ENCODE measurements at places on chromosomes 7 and 10.

DNA sequence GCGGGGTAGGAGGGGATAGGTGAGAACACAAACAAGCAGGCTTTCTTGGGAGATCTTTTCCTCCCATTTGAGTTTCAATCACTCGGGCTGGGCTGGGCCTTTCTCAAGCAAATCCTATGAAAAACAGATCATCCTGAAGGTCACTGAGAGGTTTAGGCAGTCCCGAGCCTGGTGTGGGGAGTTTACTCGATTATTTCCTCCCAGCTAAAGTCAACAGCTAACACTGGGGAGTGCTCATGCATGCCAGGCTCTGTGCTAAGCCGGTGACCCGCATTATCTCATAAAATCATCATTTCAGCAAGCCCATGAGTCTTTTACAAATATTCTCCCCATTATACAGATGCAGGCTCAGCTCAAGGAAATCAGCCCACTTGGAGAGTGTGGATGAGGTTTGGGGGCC lies 85.0 kb upstream of the PAX2 start:
- no peak for DNase-seq

- DNase-seq = no peak
Measured at GRCh38 chr10:21529032-21529910, 3.8 kb upstream of the SKIDA1 start.

DNA sequence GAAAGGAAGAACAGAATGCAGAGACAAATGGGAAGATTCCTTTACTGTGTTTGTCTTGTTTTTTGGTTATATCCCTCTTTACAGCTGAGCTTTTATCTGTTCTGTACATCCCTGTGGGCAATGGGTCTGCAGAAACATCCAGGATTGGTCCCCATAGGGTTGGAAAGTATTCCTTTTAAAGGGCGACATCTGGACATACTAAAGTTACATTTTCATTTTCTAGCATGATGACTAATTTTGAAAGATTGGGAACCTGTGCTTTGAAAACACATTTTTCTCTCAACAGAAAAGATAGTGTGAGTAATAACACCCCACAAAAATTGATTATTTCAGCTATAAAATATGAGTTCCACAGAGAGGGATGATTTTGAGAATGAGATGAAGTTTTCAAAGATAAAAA lies 435.8 kb downstream of the GPAM start:
- DNase-seq = no peak

DNA sequence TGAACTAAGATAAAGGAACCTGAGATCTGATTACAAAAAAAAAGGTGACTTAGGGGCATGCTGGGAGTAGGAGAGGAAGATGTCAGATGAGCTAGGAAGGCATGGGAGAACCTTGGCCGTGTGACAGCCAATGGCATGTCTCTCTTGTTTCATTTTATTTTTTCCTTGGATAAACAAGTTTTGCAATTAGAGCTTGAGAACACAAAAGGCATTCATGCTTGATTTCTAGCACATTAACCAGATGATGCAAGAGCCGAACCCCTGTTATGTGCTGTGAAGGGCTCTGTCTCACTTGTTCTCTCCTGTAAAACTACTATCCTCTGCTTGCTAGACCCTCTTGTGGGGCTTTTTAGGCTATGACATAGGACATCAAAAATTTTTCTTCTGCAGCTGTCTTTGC lies 134.3 kb upstream of the ASAH2 start:
- peak; percentile 85 for DNase-seq

- no peak for DNase-seq
Measured at GRCh38 chr10:47451998-47452494, 31.9 kb downstream of the ANXA8 start.

- DNase-seq = no peak
Measured at GRCh38 chr10:11335881-11336430, 275.5 kb downstream of the USP6NL start.

GRCh38 chr7:80749270-80749669 lies 110.8 kb downstream of the CD36 start:
- DNase-seq = no peak

- no peak for DNase-seq
Measured at GRCh38 chr10:21810582-21811244, 192.8 kb downstream of the DNAJC1 start.

GRCh38 chr7:32489788-32490126 lies 423 bp downstream of the LSM5 start:
- DNase-seq = no peak

DNA sequence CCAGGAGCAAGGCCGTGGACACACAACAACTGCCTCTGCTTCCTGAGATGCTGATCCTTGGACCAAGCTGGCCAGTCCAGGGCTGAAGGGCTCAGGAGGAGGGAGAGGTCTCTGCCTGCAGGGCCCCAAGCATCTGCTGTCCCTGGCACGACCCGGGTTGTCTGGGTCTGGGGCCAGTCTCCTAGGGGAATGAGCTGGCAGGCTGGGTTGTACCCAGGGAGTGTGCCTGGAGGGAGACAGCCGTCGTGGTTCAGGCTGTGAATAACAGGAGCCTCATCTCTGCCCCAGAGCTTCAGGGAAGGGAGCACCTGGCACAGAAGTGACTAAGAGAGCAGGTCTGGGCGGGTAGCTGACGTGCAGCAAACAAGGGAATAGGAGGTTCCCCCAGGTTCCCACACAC lies 17.9 kb upstream of the SERPINE1 start:
- DNase-seq = no peak

- DNase-seq = no peak
Measured at GRCh38 chr10:70368774-70369482, 13.5 kb downstream of the LRRC20 start.

GRCh38 chr7:55470261-55470660 lies 102.0 kb downstream of the VOPP1 start:
- no peak for DNase-seq

GRCh38 chr7:1219498-1219897 lies 13.2 kb upstream of the UNCX start:
- no peak for DNase-seq

GRCh38 chr10:6014241-6014761 lies 37.0 kb upstream of the IL15RA start:
- peak; percentile 19 for DNase-seq

DNA sequence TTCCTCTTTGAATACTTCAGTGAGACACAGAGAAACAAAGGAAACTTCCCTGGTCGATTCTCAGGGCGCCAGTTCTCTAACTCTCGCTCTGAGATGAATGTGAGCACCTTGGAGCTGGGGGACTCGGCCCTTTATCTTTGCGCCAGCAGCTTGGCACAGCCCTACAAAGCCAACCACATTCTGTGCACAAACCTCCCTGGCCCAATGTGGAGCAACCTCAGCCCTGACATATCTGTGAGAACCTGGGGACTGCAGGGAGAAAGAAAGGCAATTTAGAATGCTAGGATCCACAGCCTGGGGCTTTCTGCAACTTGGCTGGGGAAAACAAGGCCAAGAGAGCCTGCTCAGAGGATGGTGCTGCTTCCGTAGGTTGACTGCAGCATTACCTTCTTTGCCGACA lies 63.5 kb upstream of the PRSS58 start:
- no peak for DNase-seq

- peak; percentile 94 for DNase-seq
Measured at GRCh38 chr10:56360967-56361612, at the start of gene ZWINT. TSS of gene ZWINT (minus strand) at chr10:56361259. CDS start at chr10:56361236, 23 bp downstream.

DNA sequence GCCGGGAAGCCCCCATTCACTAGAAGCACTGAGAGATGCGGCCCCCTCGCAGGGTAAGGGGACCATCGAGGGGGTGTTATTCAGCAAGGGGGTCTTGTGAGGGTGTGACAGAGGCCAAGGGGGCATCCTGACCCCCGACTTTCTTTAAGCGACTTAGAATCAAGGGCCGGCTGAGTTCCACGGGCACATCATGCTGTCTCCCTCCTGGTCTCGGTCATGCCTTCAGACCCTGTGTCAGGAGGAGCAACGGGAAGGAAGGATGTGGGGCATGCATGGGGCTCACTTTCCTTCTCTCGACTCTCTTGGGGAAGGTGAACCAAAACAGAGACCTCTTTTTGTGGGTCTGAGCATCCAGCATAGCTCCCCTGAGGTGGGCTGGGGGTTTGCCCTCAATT lies 2.5 kb downstream of the ACSL5 start:
- DNase-seq = no peak

- DNase-seq = no peak
Measured at GRCh38 chr7:100895956-100896731, 456 bp upstream of the ACHE start.

DNA sequence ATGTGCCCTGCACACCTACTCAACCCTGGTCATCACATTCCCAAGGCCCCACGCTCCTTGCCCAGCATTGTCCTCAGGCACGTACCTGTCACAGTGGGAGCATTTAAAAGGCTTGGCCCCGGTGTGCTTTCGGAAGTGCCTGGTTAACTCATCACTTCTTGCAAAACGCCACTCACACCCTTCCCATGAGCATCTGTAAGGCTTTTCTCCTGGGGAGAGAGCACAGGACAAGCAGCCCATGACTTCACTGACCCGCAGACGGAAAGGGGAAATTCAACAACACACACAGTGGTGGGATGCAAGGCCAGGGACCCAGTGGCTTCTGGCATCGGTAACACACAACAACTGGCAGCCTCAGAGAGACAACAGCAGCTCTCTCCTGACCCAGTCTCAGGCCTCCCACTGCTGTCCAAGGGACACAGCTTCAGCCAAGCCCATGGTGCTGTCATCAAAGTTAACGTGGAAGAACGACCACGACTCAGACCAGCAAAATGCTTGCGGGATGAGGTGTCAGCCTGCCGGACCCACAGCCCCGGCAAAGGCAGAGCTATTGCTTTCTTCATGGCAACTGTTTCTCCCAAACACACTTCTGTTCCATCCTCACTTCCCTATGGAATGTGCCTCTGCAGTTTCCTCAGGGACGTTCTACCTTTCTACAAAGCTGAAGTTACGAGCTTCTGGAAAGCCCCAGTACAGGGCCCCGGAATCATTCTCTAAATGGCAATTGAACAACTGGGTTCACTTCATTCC lies 4.8 kb downstream of the KLF6 start:
- no peak for DNase-seq

DNA sequence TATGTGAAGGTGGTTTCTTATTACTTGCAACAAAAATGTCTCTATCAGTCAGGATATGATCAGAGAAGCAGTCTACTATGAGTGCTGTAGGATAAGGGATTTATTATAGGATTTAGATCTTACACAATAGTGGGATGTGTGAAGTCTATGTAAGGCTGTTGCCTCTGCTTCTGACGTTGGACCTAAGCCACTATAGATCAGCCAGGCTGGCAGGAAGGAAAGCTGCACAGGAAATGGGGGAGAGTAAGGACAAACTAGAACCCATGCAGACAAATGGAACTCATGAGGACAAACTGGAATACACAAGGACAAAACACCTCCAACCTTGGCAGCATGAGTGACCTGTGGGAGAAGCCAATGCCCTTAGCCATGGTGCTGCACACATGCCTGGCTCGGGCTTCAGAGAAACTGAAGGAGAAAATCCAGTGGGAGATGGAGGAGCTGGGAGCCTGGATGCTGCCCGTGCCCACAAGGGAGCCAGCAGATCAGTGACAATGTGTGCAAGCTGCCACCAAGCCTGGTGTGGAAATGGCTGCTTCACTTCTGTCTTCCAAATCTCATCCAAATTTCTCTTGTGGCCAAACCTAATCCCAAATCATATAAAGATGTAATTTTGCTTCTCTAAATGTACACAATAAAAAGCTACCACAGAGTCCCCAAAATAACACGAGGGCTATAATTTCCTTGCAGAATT lies 147.0 kb upstream of the PCGF5 start:
- no peak for DNase-seq

- peak; percentile 30 for DNase-seq
Measured at GRCh38 chr7:90708841-90709317, 112.8 kb downstream of the CDK14 start.

- no peak for DNase-seq
Measured at GRCh38 chr10:112296908-112297331, 13.7 kb downstream of the TECTB start.

DNA sequence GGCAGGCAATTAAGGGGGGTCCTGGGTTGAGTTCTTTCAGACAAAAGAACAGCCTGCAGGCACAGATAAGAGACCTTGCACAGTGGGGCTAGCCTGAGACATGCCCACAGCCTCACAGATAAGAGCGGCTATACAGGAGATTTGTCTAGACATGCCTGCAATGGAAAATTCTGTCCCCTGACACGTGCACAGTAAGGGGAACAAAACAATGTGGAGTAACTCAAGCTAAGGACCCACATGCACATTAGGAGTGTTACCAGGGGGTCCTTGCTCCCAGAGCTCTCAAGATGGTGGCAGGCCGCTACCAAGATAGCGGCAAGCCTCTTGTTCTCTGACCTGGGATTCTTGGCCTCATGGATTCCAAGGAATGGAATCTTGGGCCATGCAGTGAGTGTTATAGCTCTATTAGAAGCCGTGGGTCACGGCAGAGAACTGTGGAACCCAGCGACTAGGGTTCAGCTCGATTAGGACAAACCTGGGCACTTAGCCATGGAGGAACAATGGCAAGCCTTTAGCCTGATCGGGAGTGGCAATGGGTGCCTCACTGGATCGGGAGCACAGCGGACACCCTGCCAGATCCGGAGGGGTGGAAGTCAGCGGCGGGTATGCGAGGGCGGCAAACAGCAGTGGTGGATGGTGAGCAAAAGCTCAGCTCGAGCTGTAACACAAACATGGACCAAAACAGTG lies 196.9 kb downstream of the CCSER2 start:
- DNase-seq = no peak

DNA sequence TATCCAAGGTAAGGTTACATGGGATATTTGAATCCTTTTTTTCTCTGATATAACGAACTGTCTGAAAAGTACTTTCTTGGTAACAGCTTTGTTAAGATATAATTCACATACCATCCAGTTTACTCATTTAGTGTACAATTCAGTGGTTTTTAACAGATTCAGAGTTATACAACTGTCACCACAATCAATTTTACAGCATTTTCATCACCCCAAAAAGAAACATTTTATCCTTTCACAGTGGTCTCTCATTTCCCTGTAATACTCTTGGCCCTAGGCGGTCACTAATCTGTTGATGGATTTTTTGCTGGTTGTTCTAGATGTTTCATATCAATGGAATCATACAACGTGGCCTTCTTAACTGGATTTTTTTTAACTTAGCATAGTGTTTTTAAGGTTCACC lies 91.6 kb downstream of the GLCCI1 start:
- DNase-seq = no peak

- no peak for DNase-seq
Measured at GRCh38 chr10:14656052-14656730, 118.5 kb downstream of the FAM107B start.

DNA sequence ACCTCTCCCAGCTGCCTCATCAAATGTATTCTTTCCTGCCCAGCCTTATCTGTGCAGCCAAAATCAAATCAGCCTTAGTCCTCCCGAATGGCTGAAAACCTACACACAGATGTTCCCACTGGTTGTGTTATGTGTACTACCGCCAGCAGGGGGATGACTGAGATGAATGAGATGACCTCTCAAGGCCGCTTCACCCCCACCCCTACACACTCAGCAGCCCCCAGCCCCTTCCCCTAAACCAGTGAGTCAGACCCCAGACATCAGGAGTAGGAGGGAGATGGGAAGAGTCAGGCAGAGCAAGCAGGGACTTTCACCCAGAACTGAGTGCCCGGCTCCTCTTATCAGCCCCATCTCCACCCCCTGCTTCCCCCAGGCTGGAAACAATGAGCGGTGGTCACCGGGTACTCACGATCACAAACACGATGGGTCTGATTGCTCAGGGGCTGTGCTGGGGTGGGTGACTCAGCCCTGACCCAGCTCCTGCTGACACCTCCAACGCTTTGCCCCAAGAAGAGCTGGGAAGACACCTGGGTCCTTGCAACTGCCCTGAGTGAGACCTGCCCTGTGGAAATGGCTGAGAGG lies 6.5 kb upstream of the C10orf105 start:
- no peak for DNase-seq

Data from hippocampal formation (tissue), 2 donors.